ENCODE measurements at places on chromosomes 3 and 15.

DNA sequence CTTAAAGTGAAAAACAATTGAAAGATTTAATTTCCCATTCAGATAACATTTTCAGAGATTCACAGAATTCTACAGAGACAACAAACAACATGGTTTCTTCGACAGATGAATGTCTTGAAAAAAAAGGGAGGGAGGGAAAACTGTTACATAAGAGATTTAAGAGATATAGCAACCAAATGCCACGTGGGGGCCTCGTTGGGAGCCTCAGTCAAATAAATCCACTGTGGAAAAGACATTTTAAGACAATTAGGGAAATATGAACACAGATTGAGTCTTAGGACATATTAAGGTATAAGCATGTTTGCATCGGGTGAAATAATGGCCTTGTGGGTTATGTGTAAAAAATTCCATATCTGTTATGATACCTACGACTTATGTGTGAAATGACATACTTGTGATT is 5.0 kb upstream of the PRRT3 start:
- no peak overlapping the region for H3K4me3 ChIP-seq
- DNase-seq: no peak
- no peaks in the 10 kb centered on the region for H3K27me3 ChIP-seq

DNA sequence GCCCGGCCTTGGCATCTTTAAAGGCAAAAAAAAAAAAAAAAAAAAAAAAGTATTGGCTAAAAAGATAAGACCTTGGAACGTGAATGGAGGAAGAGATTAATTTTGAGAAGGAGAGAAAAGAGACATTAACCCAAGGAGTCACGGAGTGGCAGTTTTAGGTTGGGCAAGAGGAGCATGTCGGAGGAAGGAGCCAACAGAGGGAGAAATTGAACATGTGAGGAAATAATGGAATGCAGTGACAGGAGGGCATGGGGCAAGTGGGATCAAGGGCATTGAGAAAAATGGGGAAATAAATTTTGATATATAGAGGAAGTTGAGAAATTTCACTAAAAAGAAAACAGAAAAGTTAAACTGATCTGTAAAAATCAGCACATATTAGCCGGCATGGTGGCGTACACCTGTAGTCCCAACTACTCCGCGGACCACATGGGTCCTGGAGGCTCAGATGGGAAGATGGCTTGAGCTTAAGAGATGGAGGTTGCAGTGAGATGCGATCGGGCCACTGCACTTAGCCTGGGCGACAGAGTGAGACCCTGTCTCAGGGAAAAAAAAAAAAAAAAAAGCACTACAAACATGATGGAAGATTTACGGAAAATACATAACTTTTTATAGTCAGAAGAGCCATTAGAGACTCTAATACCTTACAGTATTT is 1.2 kb downstream of the HAUS2 start:
- no peak for DNase-seq
- peaks cover 59% of the 10 kb centered on the region for H3K4me1 ChIP-seq
- peaks cover 42% of the 10 kb centered on the region for H3K36me3 ChIP-seq
- H3K27ac ChIP-seq: peak overlapping the region; percentile 62

GRCh38 chr3:74709951-74710350 is 95.5 kb upstream of the CNTN3 start:
- DNase-seq: no peak
- no peaks in the 10 kb centered on the region for H3K27me3 ChIP-seq
- H3K36me3 ChIP-seq: no peaks in the 10 kb centered on the region

DNA sequence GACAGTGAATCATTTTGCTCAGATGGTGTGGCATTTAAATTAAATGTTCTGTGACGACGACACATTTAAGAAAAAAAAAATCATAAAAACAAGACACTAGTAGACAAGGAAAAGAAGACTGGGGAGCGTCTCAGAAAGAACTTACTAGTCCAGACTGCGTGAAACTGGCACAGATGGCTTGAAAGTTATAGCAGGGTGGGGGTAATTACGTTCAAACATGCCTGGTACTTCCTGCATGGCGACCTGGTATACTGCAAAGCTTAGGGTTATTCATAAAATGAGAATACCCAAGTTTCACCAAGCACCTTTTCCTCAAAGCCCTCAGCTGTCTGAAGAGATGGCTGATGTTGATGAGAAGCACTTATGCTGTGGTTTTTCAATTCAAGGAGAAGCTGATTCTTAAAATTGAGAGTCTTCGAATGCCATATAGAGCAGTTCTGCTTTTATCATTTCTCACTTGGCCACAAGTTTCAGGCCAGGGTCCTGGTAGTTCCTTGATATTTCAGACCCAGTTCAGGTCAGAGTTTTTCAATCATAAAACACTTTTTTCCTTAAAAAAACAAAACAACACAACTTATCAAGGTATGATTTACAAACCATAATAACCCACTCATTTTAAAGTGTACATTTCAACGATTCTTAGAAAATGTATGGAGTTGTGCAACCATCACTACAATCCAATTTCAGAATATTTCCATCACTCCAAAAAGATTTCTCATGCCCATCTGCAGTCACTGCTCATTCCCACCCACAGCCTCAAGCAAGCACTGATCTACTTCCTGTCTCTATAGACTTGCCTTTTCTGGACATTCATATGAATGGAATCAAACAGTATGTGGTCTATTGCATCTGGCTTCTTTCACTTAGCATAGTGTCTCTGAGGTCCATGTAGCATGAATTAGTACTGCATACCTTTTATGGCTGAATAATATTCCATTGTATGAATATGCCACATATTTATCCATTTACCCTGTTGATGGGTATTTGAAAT is 24.7 kb downstream of the PCOLCE2 start:
- no peak overlapping the region for H3K4me3 ChIP-seq
- no peak for DNase-seq
- peaks cover 28% of the 10 kb centered on the region for H3K27me3 ChIP-seq
- H3K36me3 ChIP-seq: no peaks in the 10 kb centered on the region
- H3K27ac ChIP-seq: no peak overlapping the region

DNA sequence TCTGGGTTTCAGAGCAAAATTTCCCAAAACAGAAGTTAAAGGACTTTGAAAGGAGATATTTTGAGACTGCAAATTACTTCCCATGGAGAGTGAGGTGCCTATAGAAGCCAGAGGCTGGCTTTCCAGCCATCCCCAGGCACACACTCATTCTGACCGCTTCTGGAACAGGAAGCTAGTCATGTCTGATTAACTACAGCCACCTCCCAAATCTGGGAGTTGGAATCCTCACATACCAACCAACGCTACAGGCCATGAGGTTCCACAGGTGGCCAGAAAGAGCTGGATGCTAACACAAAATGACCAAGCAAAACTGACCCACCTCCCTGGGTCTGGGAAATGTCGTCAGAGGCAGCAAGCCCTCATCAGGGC is 87.2 kb downstream of the SNRK start:
- no peak overlapping the region for H3K27ac ChIP-seq
- no peak for DNase-seq
- peaks cover 18% of the 10 kb centered on the region for H3K4me1 ChIP-seq
- H3K4me3 ChIP-seq: no peak overlapping the region
